CD4-positive, alpha-beta T cell treated with Interferon alpha-2 for 1 hour (primary cell): ENCODE measurements at places on chromosomes 1 and 21.

- no peak for DNase-seq
Observed at GRCh38 chr1:179237222-179237621, 7.7 kb upstream of the ABL2 start.

DNA sequence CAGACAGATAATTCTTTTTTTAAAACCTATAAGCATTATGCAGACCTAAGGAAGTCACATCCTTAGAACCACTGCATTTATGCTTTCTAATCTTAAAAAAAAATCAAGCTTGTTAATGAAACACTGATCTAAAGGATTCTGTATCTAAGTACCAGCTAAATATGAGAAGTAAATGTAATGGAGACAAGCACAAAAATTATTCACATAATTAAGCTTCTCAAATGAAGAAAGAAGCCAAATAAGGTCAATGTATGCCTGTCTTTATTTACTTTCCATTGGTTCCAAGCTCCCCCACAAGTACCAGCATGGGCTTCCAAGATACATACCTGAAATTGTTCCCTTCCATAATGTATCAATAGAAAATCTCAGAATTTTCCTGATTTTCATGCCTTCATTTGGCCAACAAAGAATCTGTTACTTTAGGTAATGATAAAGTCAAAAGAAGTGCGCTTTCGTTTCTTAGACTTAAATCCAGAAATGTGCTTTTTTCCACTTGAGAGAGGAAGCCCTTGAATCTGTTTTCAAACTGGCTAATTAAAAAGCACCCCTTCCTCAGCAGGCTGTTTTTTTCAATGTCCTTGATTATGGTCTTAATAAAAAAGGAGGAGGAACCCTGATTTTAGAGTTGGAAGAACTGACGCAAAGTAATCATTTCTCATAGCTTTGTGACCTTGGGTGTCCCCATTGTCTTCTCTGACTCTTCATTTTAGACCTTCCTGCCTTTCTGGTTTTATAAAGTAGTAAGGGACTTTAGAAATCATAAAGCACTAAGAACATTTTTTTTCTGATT is 3.8 kb downstream of the RGS2 start:
- DNase-seq = no peak

GRCh38 chr1:110214454-110215404 is 4.6 kb downstream of the KCNC4 start:
- DNase-seq = no peak

DNA sequence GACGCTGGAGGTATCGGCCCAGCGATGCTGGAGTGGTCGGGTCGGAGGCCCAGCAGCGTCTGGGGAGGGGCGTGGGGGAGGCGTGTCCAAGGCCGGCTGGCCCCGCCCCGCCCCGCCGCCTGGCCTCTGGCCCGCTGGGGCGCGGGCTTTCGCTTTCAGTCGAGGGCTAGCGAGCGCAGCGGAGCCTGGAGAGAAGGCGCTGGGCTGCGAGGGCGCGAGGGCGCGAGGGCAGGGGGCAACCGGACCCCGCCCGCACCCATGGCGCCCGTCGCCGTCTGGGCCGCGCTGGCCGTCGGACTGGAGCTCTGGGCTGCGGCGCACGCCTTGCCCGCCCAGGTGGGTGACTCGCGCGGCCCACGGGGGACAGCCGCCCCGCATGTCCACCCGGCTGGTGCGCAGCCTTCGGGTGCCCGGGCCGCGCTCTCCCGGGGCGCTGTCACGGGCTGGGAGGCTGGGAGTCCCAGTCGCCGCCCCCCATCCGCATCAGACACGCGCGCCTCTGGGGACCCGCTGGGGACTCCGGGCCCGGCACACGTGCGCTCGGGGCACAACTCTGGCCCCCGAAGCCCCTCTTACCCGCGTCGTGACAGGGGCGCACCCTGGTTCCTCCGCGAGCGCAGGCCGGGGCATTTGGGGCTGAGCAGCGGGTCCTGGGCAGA is at the start of gene TNFRSF1B:
Gene TNFRSF1B, plus strand, starts transcription at position 158 of the 659 bp plus-strand sequence. Its CDS starts 101 bp downstream, at position 259.
- peak; percentile 75 for DNase-seq

- no peak for DNase-seq
Observed at GRCh38 chr1:83011265-83011664, 987.7 kb downstream of the TTLL7 start.

GRCh38 chr1:235015291-235015985 is 113.2 kb downstream of the TOMM20 start:
- peak; percentile 27 for DNase-seq

DNA sequence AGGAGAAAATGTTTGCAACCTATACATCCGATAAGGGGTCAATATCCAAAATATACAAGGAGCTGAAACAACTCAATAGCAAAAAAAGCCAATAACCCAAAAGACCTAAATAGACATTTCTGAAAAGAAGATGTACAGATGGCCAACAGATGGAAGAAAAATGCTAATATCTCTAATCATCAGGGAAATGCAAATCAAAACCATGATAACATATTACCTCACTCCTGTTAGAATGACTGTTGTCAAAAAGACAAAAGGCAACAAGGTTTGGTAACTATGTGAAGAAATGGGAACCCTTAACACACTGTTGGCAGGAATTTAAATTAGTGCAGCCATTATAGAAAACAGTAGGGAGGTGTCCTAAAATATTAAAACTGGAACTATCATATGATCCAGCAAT is 74.7 kb downstream of the LEPR start:
- DNase-seq = no peak

DNA sequence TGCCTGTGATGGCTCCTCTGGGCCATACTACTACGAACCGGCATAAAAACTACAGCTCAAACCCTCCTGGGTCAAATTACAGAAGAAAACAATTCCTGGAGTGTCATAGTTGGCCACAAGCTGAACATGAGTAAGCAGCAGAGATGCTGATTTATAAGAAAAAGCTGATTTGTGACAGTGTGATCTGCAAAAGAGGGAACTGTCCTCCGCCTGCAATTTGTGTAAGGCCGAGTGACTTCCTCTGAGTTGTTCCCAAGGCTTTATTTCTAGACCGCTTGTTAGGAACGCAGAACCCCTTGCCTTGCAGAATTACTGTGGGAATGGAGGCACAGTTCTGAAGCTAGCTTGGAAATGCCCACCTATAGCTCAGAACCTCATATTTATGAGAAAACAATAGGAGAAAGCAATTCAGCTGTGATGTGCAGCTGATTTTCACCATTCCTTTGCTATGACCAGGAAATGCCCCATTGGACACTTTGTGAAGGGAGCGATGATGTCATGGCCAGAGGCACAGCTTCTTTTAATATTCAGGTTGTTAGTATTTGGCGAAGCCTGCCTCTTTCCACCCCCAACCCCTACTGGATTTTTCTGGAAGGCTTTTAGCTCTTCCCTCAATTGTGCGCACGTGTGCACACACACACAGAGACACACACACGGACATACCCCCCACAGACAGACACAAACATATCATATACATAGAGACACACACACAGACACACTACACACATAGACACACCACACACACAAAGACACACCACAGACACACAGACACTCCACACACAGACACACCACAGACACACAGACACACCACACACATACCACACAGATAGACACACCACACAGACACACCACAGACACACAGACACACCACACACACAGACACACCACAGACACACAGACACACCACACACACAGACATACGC is 47.6 kb downstream of the IER5 start:
- no peak for DNase-seq

- no peak for DNase-seq
Observed at GRCh38 chr1:59026472-59026948, 242.7 kb upstream of the JUN start.

- no peak for DNase-seq
Observed at GRCh38 chr1:37726751-37727585, 34.7 kb downstream of the CDCA8 start.

GRCh38 chr1:210232511-210233215 is at the start of gene SERTAD4:
TSS of gene SERTAD4 (plus strand) at chr1:210232796. CDS start at chr1:210237961, 5,165 bp downstream.
- DNase-seq = no peak

DNA sequence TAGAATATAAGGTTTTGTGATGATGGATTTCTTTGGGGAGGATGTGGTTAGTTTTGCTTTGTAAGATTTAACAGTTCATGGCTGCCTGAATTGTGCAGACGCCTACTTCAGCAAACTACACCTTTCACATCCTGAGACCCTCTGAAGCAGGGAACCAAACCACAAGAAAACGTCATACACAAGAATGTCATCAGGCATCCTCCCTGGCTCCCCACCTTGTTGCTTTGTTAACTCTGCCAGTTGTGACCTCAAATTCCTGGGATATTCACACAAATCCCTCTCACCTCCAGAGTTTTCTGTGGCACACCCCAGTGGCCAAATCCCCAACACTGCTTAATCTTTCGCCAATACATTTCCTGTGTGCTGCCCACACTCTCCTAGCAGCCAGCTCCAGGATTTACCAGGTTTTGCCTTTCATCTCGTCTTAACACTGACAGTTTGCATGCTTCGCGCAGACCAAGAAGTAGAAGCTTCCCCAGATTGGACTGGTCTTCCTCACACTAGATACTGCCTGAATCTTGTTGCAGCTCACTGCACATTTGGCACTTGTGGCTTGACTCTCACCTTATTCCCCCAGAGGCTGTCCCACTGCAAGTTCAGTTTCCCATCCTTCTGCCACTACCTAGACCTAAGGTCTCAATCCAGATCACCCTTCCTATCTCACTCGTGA is 51.1 kb upstream of the CTTNBP2NL start:
- DNase-seq = peak; percentile 16

DNA sequence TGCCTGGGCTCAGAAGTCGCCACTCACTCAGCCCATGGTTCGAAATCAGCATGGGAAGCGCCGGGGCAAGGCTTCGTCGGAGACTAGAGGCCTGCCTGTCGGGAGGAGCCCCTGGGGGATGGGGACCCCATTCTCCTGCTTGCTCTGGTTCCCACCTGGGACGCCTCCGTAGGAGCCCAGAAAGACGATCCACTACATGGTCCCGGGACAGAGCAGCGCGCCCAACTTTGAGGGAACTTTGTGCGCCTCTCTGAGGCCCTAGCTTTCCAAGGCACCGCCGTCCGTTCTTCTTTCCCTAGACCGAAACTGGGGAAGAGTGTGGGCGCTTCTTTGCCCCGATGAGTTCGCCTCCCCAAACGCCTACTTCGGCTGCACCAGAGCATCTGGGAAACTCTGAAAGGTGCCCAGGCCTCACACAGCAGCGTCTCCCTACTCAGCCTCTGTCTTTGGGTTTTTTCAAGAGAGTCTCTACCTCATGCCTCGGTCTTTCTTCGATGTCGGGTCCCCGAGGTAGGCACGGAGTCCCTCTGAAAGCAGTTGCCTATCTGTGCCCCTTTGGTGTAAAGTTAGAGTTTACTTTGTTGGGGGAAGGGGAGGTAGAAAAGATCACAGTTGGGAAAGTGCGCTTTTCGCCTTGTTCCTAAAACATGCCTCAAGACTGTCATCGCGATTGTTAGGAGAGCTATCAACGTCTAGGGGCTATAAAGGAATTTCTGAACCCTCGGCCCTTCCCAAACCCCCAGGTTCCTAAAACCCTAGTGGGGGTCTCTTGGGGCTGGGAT is 14.0 kb downstream of the NR5A2 start:
- DNase-seq = no peak

- no peak for DNase-seq
Observed at GRCh38 chr1:50349242-50349565, 74.0 kb downstream of the DMRTA2 start.

DNA sequence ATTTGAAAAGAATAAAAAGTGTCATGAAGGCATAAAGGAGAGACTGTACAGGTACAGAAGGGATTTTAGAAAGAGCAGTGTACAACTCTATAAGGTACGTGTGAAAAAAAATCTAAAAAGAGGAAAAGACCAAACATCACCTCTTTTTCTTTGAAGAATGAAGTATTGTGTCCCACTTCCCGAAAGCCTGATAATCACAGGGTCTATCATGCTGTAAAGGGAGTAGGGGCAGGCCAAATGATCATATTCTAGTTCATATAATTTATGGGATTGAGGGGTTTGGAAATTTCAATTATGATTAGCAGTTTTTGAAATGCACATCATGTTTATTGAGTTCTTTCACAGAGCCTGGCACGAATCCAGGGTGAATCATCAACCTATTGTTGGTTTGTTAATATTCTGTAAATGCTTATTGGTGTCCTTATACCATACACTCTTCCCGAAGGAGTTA is 910 bp upstream of the RERE start:
- DNase-seq = no peak

DNA sequence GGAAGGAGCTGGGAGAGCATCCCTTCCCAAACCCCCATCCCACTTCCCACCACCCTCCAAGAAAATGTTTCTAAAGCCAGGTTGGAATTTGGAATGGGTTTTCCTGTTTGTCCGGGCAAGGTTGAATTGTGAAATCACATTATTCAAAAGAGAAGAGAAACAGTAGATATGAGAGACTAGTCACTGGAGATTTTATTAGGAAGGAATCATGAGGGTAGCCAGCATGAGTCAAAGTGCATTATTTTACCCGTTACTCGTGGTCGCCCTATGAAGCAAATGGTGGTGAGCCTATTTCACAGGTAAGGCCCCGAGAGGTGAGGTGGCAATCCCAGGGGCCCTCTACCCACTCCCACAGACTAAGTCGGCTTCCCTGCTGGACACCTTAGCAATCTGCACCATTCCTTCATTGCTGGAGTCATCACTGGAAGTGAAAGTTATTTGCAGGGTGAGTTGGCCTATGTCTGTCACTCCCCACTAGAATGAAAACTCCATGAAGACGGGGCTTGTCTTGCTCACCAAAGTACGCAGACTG is 52.8 kb downstream of the TOMM20 start:
- no peak for DNase-seq

- peak; percentile 53 for DNase-seq
Observed at GRCh38 chr1:84301004-84301784, at the start of gene SAMD13. TSS of gene SAMD13 (plus strand) at chr1:84301708. CDS start at chr1:84303235, 1,527 bp downstream.

DNA sequence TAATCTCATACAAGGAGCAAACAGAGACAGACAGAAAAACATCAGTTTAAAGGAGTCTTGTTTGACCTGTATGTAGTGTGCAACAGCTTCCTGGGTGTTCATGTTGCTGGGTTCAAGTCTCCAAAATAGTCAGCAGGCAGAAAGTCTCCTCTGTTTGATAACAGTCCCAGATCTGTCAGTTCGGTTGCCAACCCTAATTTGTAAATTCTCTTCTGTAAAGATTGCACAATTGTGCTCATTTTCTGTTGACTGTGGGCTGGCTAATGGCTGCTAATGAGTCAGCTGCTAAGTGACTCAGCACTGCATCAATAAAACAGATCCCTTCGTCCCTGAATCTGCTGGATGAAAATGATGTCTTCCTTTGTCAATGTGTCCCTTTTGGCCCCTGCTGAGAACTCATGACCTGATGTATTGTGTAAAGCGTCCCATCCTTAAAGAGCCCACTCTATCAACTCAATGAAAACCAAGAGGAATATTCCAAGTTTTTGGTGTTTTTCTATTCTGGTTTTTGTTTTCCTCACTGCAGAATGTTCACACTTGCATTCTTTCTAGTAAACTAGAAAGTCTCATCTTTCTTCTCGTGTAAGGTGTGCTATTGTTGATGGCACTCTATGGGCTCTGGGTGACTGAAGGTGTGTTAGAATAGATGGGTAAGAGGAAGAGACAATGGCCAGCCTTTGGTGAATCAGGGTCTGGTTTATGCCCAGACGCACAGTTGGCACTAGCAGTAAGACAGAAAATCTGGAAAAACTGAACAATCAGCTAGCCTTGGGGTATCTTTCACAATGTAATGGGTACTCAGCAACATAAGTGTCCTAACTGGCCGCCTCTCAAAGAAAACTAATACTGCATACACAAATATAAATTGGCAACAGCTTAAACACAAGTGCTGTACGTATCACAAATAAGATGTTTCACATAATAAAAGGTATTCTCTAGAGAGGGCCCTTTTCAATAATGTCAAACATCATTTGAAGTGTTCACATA is 75.1 kb upstream of the SIPA1L2 start:
- DNase-seq = peak; percentile 5

GRCh38 chr1:20837554-20838192 is 50.6 kb upstream of the HP1BP3 start:
- no peak for DNase-seq
